ENCODE measurements at places on chromosomes 16 and 17. TPM values are rescaled to one million over a fixed set of nuclear protein-coding genes. Genes with fewer than 3 reads are reported as not detected.

GRCh38 chr16:30449116-30449435 lies 3.4 kb upstream of the SEPHS2 start:
- no peak for DNase-seq

The SLC22A31 gene
- not detected for total RNA-seq

GRCh38 chr17:75238684-75239191 lies 22.7 kb downstream of the GGA3 start:
- DNase-seq = peak; percentile 64

The SLC5A2 gene
- total RNA-seq = not detected

DNA sequence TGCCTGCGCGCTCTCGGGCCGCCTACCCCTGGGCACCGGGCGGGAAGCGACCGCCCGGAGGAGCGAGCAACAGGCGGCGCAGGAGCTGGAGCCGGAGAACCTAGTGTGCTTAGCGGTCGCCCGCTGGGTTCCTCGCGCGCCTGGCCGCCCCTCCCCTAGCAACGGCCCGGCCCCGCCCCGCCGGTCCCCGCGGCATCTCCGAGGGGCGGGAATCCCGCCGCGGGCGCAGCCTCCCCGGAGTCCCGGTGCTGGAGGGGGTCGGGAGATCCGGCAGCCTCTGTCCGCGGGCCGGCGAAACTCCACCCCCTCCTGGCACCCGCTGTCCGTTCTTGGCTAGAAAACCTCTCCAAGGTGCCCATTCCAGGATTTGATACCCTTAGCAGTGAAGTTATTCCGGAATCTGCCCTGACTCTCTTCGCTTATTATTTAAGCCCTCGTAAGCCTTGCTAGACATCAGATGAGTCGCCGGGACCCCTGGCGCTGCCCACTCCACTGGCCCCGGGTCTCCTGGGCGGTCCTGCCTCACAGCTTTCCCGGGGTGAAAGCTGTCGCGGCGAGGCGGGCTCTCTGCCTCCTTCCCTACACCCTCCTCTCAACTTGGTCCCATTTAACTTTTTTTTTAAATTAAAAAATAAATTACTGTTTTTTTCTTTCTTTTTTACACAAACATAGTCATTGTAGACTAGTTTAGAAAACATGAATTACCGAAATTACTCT lies at the start of gene RPRML:
RPRML (minus strand) TSS at position 107 of the 717 bp plus-strand sequence. CDS start 246 bp downstream, outside the sequence.
- no peak for DNase-seq

The TNS4 gene
- total RNA-seq = not detected

The ADAP2 gene
- 0.90 TPM for total RNA-seq

The DHX40 gene
- total RNA-seq = 57.2 TPM

DNA sequence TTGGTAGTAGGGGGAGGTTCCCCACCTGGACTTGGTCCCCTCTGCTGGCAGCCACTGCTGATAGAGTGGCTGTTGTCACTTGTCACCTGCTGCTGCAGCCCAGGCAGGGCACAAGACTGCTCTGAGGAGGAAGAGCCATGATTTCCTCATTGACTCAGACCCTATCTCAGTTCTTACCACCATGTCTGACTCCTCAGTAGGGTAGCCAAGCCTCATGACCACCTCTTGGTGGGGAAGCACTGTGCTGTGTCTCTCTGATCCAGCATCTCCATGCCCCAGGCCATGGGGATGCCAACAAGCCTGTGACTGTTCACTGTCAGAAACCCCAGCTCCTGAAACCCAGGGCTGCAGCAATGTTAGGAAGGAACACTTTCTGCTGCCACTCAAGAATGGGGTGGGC lies 173.0 kb downstream of the WSCD1 start:
- DNase-seq = no peak

DNA sequence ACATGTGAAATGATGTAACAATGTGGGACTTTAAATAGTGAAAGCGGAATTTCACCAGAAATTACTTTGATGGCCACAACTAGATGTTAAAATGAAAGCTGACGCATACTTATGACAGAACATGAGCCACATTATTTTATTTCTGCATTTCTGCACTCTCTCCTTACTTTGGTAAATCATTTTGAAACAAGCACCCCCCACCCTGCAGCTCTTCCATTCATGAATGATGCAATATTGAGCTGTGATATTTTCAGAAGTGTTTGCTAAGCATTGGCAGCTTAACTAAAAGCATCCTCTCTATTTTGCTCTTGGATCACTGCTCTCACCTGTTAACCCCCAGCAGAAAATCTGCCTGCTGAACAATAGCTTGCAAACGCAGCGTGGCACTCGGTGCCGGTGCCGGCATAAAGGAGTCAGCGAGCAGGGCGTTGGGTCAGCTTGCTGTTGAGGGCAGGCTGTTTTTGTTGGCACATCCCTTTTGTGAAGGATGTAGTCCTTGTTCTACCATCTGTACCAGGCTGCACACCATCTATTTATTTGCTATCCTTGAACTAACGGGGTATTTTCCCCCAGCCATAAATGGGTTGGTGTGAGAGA lies 30.8 kb upstream of the CBLN1 start:
- DNase-seq = no peak

GRCh38 chr17:38460082-38460715 lies 31.9 kb downstream of the ARHGAP23 start:
- DNase-seq = no peak

DNA sequence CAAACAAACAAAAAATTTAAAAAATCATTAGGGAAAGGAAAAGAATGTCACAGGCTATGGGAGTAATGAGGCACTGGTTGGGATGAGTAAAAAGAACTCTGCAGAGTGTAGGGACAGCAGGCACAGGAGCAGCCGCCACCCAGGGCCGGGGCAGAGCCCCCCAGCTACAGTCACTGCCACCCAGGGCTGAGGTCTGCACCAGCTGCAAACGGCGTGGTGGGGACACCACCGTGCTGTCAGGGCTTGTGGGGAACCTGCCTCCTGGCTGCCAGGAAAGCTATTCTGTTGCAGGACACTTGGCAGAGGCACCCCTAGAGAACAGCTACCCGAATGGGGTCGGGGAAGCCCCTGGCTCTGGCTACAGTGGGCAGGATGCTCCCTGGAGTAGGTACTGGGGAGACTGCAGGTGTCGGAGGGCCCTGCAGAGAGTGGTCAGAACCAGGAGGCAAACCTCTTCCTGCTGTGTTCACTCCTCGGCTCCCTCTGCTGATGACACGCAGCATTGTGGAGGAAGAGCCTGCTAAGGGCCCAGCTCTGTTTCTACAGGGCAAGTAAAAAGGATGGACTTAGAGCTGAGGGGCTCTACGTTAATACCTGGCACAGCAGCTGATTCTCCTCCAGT lies 32.3 kb upstream of the CAPN15 start:
- peak; percentile 43 for DNase-seq

The EVPLL gene
- not detected for total RNA-seq

The TRIM16 gene
- 36.7 TPM for total RNA-seq

DNA sequence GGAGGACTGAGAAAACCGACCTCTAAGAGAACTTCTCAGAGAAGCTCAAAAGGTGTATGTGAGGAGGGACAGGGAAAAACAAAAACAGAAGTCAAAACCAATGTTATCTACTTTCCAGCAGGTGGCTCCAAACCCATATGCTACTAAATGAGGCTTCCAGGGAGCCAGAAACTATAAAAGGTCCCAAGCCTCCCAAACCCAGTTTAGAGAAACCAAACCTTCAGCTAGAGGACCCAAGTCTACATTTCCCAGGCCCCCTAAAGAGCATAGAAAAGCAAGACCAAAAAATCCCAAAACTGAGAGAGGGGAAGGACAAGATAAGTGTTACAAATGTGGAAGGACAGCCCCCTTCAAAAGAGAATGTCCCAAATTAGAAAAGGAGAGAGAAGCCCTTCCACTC lies 3.7 kb downstream of the HPR start:
- DNase-seq = peak; percentile 83

All from fibroblast of the aortic adventitia (primary cell).